ENCODE measurements at places on chromosomes 3 and 15.
A peak's percentile ranks its signal among the peaks of the same experiment; 100 is the strongest.

- peak; percentile 75 for DNase-seq
Observed at GRCh38 chr3:50450209-50450921, 53.1 kb downstream of the CACNA2D2 start.

GRCh38 chr3:116348216-116348615, 97.1 kb downstream of the LSAMP start:
- DNase-seq = no peak

DNA sequence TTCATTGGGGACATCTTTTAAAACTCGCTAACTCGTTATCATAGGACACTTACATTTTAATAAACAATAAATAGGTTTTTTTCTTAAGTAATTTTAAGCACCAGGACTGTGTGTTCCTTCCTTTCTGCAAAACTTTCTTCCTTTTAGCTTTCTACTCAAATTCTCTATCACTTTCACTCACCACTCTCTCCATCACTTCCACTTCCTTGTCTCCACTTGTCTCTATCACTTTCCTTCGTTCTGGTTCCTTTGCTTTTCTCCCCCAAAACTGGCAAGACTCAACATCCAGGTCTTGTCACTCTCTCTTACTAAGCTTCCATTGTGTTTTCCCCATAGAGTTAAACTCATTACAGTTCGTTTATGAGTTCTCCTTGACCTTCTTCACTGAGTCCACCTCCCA, 99.0 kb downstream of the ZPLD1 start:
- DNase-seq = no peak

- DNase-seq = no peak
Observed at GRCh38 chr3:40843851-40844548, 319.2 kb downstream of the ZNF621 start.

DNA sequence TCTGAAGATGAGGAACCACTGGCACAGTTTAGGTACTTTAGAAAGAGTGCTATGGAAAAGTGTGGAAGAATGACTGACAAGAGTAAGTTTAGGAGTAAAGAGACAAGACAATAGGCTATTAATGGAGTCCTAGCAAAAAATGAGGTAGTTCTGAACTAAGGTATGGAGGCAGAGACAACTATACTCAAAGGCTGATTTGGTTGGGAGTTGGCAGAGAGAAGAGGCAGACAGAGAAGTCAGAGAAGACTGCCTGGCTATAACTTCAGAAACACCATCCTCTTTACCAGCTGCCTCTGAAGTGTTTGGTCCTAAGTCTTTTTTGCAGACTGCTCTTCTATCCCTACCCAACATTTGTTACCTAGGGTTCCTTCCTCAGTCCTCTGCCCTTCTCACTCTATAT, 19.2 kb downstream of the DYNC1LI1 start:
- DNase-seq = no peak

DNA sequence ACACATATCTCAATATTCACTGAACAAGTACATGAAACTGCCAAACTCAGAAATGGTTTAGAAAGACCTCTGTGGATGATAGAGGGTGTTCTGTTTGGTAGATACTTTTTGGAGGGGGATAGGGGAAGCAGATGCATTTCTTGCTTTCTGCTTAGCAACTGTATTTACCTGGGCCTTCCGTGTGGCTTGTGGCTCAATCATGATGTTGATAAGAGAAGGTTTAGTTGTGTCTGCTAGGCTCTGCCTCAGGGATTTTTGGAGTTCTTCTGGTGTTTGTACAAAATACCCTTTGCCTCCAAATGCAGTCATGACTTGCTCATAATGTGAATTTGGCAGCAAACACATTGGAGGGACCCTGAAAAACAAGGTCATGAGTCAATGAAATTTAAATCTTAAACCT, 38.2 kb downstream of the HACL1 start:
- DNase-seq = no peak

DNA sequence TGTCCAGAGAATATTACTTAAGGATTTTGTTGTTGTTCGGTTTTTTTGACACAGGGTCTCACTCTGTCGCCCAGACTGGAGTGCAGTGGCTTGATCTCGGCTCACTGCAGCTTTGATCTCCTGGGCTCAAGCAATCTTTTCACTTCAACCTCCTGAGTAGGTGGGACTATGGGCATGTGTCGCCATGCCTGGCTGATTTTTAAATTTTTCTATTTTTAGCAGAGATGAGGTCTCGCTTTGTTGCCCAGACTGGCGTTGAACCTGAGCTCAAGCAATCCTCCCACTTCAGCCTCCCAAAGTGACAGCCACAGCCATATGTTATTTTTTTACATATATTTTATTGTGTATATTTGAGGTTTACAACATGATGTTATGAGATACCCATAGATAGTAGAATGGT, 86.8 kb upstream of the UMPS start:
- no peak for DNase-seq

DNA sequence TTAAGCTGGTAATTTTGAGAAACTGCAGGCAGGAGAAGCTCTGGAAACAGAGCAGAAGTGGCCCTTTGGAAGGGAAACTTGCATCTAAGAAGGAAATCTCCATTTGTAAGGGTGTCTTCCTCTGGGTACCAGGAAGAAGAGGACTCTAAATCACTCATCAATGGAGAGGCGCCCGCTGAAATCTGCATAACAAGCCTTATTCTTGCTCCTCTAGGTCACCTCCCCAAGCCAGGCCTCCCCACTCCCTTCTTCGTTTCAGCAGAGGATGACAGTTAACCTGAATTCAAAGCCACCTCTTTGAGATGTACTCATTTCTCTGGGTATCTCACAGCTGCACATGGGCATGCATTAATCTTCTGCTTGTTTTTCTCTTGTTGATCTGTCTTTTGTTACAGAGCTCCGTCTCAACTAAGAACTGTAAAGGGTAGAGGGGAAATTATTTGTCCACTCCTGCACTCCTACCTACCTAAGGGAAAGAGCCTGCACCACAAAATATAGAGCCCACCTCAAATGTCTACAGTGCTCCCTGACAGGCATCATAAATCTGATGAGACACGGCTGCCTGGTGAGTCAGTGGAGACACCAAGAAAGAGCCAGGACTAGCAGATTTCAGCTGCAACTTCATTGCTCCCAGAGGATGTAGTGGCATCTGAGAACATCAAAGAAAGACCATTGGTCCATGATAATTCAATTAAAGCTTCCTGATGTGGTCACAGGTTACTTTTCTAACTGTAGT, 51.5 kb downstream of the GABRB3 start:
- DNase-seq = no peak

DNA sequence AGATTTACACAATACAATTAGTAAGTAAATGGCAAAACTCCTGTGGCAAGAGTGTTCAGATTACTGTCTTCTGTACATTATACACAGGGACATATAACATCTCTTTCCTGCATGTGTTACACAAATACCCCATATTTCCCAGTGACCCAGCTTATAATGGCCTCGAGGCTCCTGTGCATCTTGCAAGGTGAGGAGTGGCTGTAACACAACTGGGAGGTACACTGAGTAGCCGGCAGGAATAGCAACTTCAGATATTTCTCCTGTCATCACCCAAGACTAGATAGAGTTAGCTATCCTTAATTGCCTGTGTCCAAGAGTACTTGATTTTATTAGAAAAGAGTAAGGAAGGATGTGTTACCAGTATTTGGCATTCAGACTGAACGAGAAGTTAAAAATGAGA, 5.6 kb downstream of the GMPS start:
- no peak for DNase-seq

DNA sequence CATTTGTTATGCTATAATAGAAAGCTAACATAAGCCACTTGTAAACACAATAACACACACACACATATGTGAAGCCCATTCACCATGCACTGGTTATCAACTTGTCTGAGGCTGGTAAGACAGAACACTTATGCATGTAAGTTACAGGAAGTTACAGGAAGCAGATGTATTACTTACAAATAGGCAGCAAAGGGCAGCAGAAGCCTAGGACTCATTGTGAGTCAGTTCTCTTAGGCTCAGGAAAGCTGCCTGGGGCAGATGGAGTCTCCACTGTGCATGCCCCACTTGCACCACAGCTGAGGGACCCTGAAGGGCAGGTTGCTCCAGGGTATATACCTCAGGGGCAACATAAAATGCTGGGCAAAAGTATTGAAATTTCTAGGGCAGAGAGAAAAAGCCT, 748.8 kb upstream of the CCDC54 start:
- no peak for DNase-seq

DNA sequence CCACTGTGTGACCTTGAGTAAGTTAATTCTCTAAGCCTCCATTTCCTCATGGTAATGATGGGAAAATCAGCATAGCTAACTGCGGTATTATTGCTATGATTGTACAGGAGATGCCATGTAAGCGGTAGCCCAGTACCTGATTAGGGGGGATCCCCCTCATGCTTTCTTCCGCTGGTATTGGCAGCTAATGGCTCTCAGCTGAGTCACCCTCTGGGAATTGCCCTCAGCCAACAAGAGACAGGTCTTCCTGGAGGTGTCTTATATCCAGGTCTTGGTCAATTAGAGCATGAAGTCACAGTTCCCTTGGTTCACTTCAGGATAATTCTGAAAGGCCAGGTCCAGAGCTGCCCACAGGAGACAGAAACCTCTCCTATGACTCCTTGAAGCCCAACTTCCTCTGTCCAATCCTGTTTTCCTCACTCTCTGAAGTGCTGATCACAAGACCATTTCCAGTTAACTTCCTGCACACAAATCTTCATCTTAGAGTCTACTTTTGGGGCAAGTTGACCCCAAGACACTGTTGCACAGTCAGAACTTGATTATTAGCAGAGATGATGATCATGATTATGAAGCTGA, 724.7 kb upstream of the ZNF385D start:
- DNase-seq = no peak

DNA sequence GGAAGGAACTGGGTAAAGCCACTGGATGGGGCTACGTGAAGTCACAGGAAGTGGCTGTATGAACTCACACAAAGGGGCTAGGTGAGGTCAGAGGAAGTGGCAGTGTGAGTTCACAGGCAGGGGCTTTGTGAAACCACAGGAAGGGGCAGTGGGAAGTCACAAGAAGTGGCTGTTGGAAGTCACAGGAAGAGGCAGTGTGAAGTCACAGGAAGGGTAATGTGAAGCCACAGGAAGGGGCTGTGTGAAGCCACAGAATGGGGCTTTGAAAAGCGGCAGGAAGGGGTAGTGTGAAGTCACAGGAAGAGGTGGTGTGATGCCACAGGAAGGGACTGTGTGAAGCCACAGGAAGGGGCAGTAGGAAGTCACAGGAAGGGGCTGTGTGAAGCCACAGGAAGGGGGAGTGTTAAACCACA, 34.6 kb downstream of the GASK1A start:
- DNase-seq = no peak

- DNase-seq = no peak
Observed at GRCh38 chr3:42682301-42683070, 2.9 kb upstream of the KLHL40 start.

GRCh38 chr3:72082186-72082715, 297.3 kb upstream of the PROK2 start:
- no peak for DNase-seq

- no peak for DNase-seq
Observed at GRCh38 chr3:107752202-107752990, 229.6 kb downstream of the BBX start.

GRCh38 chr3:168884353-168884903, 779.1 kb downstream of the MECOM start:
- no peak for DNase-seq

GRCh38 chr3:168425936-168426595, 330.3 kb upstream of the GOLIM4 start:
- DNase-seq = no peak

- no peak for DNase-seq
Observed at GRCh38 chr3:197009532-197010019, 20.0 kb downstream of the MELTF start.

DNA sequence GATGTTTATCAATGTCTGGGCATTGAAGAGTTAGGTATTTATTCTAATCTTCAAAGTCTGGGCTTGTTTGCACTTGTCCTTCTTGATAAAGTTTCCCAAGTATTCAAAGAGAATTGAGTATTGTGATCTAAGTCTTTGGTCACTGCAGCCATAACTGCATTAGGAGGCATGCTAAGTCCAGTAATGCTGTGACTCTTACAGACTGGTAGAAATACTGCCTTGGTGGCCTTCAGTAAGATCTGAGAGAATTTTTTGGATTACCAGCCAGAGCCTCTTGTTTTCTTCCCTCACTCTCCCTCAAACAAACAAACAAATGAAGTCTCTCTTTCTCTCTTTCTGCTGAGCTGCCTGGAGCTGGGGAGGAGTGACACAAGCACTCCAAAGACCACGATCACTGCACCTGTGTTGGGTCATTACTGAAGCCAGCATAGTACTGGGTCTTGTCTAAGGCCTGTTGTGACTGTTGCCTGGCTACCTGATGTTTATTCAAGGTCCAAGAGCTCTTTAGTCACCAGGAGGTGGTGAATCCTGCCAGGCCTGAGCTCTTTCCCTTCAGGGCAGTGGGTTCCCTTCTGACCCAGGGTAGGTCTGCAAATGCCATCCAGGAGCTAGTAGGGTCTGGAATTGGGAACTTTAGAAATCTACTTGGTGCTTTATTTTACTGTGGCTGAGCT, 14.8 kb upstream of the RBP2 start:
- DNase-seq = no peak

DNA sequence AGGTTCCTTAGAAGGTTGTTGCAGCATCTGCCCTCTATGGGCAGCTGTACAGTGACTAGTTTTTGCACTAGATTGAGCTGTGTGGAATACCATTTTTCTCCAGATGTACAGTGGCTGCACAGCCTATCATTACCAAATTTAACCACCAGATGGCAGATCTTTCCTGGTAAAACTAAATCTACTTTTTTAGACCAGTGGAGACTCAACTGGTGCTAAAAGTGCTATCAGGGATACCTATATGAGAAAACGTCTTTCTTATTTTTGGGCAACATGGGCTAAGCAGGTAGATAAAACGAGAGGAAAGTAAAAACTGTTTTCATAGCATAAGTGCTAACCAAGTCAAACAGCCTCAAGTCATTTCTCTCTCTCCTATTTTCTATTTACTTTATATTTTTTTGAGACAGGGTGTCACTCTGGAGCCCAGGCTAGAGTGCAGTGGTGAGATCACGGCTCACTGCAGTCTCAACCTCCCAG, 21.2 kb downstream of the IGSF10 start:
- DNase-seq = no peak

DNA sequence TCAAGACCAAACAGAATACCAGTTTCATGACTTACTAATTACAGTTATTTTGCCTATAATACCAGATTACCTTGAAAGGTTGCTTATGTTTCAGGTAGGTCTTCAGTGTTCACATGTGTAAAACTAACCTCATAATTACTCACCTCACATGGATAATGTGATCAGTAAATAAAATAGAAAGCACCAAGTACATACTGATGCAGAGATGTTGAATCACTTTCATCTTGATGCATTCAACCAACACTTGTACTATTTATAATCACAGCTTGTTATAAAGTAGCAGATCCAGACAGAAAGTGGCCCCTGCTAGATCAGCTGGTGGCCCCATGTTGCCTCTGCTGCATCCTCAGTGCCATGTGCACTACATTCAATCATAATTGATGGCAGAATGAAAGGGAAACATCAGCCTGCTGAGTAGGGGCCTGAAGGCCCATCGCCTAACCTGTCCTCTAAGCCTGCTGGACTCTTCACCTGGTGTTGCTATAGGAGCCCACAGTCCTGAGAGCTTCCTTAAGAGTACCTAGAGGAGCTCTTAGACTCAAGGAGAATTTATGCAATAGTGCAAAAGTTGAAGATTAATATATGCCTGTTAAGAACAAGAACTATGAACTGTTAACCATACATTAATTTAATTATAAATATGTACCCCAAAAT, 154.3 kb downstream of the PLCL2 start:
- DNase-seq = no peak

Measured in breast epithelium (tissue), 4 donors.